ENCODE measurements at places on chromosomes 16 and 17.

GRCh38 chr17:1201132-1201702 is 21.4 kb upstream of the ABR start:
- DNase-seq, result no peak

GRCh38 chr16:66802159-66802558 is 775 bp upstream of the TERB1 start:
- DNase-seq, result no peak

DNA sequence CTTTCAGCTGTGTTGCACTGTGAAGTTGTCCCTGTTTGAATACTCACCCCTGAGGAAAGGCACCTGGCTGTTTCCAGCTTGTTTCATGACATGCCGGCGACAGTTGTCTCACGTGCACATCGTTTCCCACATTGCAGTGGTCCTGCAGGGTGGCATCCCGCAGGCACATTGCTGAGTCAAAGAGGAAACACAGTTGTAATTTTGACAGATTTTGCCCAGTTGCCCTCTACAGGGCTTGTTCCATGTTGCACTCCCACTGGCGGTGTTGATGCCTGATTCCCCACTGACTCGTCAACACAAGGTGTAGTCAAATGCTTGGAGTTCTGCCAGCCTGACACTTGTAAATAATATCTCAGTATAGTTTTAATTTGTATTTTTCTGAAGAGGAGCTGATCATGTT is 23.8 kb downstream of the EPN2 start:
- no peak for DNase-seq

- DNase-seq, result peak; percentile 73
These were observed 25.7 kb downstream of the CHD9 start for GRCh38 chr16:53080345-53081031.

DNA sequence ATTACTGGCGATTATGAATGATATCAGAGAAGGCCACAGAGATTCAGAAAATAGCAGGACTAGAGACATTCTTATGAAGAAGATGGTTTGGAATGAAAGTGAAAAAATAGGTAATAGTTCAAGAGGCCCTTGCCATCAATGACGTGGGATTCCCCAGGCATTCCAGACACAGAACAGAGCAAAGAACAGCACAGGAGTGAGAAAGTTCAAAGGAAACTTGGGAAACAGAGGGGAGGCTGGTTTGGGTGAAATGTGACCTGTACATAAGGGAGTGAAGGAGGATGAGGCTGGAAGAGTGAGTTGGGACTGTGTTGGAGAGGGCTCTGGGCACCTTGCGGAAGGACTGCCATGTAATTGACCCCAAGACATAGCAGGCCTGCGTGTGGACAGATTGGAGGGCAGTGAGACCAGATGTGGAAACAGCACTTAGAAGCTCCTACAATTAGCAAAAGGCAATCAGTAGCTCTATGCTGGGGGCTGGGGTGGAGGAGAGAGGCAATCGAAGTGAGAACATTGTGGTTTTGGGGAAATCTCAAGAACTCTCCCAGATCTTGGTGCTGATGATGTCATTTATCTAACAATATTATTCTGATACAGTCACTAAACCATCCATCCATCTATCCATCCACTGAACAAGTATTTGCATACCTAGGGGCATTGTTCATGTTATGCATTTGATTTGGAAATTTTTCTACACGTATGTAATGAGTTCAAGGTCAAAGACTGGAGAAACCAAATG is 365.3 kb upstream of the ZFHX3 start:
- no peak for DNase-seq

DNA sequence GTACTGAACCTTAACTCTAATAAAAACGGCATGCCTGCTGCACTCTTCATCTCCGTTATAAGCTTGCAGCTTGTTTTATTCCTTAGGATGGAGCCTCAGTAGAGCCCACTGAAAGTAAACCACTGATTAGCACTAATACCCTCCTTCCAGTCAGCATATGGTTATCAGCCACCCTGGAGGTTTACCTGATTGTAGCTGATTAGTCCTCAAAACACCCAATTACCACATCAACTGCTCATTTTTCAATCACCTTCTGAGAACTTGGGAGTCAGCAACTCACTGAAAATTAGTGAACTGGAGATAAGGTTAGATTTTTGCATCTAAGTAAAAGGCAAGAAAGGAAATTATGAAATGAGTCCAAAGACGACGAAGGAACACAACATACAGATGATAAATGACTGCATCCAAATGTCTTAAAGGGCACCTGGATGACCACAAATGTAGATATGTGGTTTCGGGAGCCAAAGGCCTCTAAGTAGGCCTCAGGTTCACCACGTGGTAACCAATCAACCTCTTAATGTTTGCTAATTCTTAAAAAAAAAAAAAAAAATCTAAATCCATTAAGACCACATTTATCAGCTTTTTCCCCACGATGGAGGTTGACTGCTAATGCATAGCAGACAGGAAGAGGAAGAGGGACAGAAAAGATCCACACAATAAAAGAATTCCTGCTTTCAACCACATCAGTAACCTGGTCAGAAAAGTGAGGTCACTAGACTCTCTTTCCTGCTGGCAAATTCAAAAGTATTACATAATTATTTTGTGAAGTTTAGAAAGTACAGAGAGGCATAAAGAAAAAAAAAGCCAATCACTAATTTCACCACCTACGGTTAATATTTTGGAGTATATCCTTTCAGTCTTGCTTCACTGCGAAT is 28.0 kb downstream of the DCUN1D3 start:
- DNase-seq, result no peak

- DNase-seq, result peak; percentile 28
These were observed 31.1 kb downstream of the PPM1E start for GRCh38 chr17:58786586-58787295.

- DNase-seq, result no peak
These were observed 70.1 kb upstream of the DOC2B start for GRCh38 chr17:251531-251930.

DNA sequence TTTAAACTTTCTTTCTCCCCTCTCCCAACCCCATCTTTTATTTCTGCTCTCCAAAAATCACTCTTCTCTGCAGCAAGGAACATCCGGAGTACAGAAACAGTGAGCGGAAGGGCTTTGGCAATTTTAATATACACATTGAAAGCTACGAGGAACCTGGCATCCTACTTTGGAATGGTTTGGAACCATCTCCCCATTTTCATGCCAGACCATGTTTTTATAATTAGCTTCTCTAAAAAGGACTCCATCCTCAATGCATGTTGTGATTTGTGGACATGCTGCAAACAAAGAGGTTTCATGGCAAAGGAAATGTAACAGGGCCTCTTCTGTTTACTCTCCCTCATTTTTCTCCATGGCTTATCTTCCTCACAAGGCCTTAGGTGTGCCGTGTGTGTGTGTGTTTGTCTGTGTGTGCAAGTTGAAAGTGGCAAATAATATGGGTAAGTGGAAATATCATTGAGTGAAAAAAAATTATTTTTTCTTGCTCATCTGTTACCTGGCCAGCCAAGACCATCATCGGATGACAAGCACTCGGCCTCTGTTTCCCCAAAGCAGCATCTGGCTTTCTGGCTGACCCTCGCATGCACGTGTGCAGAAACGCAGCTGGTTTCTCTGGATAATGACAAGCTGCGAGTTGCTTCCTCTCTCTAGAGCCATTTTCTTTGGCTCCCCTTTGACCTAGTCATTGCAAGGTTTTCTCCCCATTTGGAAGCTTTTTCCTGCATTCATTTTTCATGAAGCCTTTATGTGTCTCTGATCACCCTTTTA is 585.0 kb downstream of the TMEM114 start:
- no peak for DNase-seq

DNA sequence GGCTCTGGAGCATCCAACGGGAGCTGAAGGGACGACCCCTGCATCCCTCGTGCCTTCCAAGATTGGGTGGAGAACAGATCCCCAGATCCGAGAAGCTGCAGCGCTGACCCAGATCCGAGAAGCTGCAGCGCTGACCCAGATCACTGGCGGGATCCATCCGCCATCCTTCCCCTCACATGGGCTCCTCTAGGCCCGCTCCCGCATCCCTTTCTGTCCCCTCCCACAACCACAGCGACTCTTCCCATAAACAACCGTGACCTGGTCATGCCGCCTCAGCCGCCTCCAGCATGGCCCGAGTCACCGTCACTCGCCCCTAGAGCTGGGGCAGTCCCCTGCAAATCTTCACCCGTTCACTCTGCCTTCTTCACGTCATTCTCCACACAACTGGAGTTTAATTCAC is 124.9 kb downstream of the UTP18 start:
- no peak for DNase-seq

DNA sequence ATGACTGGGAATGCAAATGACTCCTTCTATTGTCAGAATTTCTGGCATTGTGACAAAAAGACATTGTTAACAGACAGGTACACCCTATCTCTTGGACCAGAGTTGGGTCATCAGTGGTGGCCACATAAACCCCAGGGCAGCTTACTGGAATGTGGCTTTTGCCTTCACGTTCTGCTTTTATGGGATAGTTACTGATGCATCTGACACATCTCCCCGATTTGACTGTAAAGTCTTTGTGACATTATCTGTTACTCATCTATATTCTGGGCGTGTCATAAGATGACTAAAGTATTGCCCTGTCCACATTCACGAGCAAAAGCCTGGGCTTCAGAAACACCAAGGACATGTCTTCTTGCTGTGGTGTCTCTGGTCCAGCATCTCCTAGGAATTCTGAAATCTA is 18.7 kb upstream of the AQP8 start:
- no peak for DNase-seq

DNA sequence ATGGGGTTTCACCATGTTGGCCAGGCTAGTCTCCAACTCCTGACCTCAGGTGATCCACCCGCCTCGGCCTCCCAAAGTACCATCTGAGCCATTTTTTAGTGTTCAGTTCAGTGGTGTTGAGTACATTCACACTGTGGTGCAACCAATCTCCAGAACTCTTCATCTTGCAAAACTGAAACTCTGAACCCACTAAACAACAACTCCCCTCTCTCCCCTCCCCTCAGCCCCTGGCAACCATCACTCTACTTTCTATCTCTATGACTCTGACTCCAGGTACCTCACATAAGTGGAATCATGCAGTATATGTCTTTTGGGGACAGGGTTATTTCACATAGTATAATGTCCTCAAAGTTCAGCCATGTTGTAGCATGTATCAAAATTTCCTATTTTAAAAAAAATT is 18.7 kb upstream of the MAPK3 start:
- no peak for DNase-seq

DNA sequence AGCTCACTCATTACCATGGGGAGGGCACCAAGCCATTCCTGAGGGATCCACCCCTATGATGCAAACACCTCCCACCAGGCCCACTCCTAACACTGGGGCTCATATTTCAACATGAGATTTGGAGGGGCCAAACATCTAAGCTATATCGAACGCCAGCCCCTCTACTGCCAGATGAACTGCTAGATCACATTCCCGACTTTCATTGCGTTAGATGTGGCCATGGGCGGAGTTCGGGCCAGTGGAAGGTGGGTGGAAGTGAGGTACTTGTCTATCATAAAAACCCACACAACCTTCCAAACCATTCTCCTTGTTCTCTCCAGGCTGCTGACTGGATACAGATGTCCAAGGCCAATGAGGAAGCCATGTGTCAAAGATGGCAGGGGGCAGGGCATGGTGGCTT is 27.0 kb upstream of the ANKRD40CL start:
- no peak for DNase-seq

DNA sequence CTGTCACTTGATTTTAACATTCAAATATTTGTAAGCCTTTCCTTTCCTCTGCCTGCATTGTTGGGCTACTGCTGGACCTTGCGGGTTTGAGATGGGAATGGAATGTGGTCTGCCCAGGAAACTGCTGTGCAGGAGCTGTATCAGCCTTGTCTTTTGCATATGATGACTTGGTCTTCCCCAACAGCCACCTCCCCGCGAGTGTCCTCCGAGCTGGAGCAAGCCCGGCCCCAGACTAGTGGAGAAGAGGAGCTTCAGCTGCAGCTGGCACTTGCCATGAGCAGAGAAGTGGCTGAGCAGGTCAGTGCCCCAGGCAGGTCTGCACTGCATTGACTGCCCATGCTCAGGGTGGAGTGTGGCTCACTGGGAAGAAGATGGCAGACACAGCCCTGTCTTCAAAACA is 52.8 kb downstream of the B9D1 start:
- no peak for DNase-seq

DNA sequence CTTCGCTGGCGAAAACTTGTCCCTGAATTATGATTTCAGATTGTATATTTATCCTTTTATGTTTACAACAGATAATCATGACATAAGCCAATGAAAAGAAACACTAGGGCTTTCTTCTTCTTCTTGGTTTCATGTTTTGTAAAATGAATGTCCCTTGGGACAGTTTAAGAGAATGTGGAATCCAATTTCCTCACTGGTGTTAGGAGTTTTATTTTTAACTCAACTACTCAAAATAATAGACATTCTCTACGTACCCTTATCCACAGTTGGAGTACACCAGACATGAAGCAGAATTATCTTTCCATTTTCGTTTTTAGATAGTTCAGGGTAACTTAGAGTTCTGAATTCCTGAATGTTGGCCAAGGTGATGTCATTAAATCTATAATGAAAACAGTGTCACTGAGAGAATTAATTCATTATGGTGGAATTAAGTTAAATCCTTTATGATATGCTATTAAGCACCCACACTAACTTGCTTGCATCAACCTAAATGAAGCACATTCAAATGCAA is 43.4 kb downstream of the IRX6 start:
- DNase-seq, result no peak

GRCh38 chr16:67884-68789 is 4.3 kb downstream of the RHBDF1 start:
- no peak for DNase-seq

DNA sequence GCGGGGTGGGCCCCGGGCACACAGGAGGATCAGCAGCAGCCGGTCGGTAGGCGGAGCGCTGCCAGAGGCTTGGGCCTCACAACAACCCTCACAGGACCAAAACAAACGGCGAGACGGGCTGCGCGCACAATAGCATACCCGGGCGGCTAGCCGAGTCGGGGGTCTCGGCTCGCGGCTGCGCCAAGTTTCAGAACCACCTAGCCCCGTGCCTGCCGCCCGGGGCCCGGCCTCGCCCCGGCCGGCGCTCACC is 732 bp downstream of the ULK2 start:
- no peak for DNase-seq

DNA sequence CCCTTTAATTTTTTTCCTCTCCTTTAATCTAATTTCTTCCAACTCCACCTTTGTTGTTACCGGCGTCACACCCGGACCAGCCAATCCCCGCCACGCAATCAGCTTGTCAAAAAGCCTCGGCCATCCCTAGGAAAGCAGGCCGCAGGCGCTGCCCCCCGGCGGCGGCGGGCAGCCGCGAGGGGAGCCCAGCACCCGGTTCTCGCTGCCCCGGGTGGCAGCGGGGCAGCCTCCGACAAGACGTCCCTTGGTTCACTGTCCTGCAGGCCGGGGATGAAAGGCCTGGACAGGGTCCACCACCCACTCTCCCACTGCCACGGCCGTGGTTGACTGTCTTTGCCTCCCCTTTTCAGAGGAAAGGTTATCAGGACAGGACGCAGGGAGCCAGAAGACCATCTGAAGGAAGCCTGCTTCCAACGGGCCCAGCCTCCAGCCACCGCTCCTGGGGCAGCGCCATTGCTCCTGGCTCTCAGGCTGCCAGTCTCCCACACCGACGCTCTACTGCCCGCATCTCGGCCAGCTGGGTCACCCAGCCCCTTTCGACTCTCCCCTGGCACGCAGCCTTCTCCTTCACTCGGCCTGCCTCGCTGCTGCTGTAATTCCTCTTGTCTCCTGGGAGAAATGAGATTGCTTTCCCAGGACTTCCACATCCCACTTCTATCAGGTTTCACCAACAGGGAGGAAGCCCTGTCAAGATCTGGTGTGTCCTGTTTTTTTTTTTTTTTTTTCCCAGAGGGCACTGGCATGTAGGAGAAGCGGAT is 2.8 kb upstream of the UBTF start:
- peak; percentile 52 for DNase-seq
